ENCODE measurements at places on chromosomes 7 and 10.

DNA sequence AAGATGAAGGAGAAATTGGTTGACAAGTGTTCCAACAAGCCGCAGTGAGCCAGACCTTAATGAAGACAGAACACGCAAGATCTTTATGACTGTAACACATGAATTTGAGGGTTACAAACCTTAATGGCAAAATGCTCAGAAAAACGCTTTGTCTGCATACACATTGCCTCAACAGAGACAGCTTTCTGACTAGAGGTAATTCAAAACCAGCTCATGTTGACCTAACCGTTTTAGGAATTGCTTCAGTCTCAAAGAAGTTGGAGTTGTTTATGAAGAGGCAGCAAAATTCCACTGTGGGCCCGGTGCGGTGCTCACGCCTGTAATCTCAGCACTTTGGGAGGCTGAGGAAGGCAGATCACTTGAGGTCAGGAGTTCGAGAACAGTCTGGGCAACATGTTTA, 2.2 kb upstream of the GTF2I start:
- no peak for DNase-seq

DNA sequence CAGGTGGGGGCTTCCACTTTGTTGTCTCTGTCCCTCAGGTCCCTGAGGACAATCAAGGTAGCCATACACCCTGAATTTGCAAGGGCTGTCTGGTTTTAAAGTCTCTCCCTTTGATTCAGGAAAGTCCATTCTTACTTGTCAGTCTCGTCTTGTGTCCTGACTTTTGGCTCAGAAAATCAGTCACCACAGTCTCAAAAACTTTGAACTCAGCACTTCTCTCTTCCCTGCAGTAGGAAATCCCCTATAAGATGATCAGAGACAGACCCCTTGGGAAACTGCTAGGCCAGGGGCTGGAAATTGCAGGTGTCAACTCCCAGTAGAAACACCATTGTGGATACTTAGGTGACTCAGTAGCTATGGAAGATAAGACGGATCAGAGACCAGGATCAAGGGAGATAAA, 73.1 kb downstream of the CDC123 start:
- no peak for DNase-seq

- DNase-seq = no peak
These were observed 83.8 kb downstream of the SPAG6 start for GRCh38 chr10:22429146-22429545.

- peak; percentile 12 for DNase-seq
These were observed at the start of gene REEP3 for GRCh38 chr10:63520500-63521415. Gene REEP3 (plus strand): TSS chr10:63521401. CDS start chr10:63521546, 145 bp downstream.

GRCh38 chr7:149297034-149297755, 35.2 kb downstream of the ZNF783 start:
- no peak for DNase-seq

GRCh38 chr10:97648562-97649404, 8.3 kb downstream of the PI4K2A start:
- no peak for DNase-seq

DNA sequence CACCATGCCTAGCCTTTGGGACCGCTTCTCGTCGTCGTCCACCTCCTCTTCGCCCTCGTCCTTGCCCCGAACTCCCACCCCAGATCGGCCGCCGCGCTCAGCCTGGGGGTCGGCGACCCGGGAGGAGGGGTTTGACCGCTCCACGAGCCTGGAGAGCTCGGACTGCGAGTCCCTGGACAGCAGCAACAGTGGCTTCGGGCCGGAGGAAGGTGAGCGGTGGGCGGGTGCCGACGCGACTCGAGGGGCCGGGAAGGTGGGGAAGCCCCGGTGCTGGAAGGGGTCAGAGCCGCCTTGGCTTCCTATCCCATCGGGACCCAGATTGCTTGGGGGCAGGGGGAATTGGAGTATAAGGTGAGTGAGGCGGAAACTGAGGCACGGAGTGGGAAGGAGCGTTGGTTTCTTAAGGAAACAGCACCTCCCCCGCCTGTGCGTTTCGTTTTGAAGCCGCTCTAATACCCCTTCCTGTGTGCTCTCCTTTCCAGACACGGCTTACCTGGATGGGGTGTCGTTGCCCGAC, 547 bp downstream of the DDIT4 start:
- no peak for DNase-seq

DNA sequence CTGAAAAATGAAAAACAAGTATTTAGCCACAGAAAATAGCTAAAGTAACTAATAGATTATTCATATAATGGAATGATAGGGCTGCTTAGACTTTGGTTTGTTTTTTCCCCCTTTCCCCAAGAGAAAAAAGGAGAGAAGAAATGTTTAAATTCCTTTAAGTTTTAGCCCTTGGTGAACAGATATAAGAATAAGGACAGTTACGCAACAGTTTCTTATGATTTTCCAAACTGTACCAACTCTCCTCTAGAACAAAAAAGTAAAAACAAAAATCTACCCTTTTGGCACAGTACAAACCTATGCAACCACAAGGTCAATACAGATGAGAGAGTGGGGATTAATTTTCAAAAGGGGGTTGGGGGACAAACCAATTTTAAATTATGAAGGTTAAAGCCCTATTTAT, 227.7 kb downstream of the CHCHD3 start:
- no peak for DNase-seq

- no peak for DNase-seq
These were observed 342.3 kb downstream of the SUGCT start for GRCh38 chr7:40477094-40477493.

DNA sequence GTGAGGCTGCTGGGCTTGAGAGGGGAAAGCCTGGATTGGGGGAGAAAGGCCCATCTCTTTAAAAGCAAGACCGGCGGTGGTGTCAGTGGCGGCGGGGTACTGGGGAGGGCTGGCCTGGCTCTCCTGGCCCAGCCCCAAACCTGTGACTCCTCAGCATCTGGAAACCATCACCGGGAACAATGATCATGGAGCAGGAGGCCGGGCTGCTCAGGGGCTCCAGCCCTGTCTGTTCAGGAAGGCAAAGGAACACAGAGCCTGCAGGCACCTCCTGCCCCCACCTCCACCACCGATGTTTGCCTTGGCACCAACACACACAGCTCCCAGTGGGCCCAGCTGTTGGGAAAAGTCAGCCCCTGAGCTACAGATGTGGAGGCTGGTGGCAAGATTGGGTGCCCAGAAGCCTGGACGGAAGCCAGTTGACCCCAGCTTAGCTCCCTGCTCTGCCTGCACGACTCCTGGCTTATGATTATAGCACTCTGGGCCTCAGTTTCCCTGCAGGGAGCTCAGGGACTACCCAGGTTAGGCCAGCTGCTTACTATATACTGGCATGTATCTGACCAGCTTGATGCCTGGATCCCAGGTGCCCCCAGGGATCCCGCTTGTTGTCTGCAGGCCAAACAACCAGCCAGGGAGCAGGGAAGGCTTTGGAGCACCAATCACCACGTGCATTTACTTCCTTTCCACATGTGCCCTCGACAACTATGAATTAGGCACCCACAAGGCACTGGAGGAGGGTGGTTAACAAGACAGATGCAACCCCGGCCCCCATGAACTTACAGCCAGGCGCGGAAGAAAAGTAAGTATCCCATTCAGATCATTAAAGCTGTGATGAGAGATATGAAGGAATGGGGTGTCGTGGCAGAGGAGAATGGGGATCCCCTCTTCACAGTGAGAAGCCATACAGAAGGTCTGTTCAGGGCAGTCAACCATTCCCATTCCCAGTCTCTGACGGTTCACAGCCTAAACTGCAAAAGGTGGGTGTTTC, 37.3 kb downstream of the ZCCHC24 start:
- no peak for DNase-seq

DNA sequence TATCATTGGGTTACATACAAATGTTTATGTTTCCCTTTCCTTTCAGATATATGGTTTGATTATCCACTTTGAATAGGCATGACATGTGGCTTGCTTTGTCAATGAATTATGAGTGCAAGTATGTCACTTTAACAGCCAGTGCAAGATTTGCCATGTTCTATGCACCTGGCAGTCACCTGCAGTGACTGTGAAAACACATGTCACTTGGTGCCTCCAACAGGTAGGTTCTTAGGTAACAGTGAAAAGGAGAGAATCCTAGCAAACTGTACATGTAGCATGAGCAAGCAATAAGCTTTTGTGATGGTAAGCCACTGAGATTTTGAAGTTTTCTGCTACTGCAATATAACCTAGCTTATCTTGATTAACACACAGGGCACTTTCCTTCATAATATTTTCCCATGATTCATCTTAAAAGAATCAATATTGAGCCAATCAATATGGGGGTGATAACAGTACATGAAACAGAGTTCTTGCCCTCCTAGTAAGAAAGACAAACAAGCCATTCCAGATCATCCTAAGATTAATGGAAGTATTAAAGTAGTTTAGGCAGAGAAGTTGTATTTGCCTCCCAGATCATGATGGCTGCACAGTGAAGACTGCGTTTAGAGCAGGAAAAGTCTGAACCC, 7.9 kb upstream of the RALA start:
- no peak for DNase-seq

DNA sequence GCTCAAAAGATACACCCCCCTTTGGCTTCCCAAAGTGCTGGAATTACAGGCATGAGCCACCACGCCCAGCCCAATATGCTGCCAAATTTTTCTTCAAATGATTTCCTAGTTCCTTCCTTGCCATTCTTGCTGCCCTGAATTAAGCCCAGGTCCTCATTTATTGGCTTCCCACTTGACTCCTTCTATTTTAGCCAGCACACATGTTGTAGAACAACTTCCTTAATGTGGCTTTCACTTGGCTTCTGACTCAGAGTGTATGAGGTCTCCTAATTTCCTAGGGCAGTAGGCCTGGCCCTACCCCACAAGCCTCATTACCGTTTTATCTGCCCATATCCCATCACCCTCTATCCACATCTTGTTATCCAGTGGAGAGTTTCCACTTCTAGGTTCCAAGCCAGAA, 21.8 kb upstream of the HIPK2 start:
- DNase-seq = no peak

DNA sequence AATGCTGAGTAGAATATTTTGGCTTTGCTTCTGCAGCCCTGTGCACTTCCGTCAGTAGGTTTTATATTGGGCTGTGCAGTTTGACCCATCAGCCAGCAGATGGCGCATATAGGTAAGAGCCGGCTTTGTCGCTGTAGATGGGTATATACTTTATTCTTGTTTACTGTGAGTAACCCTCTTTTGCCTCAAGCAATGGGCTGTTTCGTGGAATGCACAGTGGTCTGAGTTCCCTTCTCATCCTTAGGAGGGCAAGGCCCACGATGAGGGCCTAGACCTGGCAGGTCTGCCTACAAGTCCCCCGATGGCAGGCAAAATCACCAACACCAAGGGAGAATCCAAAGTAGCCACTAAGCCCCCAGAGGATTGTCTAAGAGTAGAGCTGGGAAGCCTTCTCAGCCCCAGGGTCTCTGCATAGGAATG, 1002.9 kb upstream of the KCND2 start:
- DNase-seq = no peak

DNA sequence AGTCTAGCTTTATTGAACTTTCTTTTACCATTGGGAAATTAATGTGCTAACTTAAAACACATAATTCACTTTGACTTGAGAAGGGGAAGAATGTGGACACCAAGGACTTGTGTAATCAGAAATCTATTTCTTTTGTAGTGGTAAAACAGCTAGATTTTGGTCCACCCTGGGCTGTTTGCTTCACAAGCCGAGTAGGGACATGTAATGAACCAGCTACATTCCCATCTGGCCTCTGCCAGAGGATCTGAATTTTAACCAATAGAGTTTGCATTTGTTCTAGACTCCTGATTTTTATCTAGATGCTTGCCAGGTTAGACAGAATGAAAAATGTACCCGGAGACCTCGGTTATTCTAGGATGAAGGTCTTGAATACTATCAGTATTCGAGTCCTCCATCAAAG, 1.9 kb downstream of the CACNB2 start:
- DNase-seq = no peak

All from stimulated activated CD4-positive, alpha-beta T cell treated with anti-CD3 and anti-CD28 coated beads, Interleukin-1b, Interleukin-23, amount 100 ng/mL, for 4 hours (primary cell).